A673 (cell line): ENCODE measurements at places on chromosomes 13 and 19. TPM values are rescaled to one million over a fixed set of nuclear protein-coding genes. Genes with fewer than 3 reads are reported as not detected.

GRCh38 chr19:7397687-7398086, 49.0 kb downstream of the ARHGEF18 start:
- DNase-seq, result no peak

GRCh38 chr13:49925881-49926418, 10.2 kb downstream of the SPRYD7 start:
- DNase-seq, result no peak

DNA sequence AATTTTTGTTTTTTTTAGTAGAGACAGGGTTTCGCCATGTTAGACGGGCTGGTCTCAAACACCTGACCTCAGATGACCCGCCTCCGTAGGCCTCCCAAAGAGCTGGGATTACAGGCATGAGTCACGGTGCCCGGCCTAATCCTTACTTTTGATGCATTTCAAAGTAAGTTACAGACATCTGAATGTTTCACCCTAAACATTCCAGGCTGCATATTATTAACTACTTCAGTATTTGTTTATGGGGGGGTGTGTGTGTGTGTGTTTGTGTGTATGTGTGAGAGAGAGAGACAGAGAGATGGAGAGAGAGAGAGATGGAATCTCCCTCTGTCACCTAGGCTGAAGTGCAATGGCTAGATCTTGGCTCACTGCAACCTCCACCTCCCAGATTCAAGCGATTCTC, 13.1 kb downstream of the SULT2B1 start:
- DNase-seq, result no peak

The MISP3 gene
- 0.26 and 0.61 TPM in 2 replicates for total RNA-seq
